Hippocampal formation (tissue), 2 donors: ENCODE measurements at places on chromosomes 16 and 17.

DNA sequence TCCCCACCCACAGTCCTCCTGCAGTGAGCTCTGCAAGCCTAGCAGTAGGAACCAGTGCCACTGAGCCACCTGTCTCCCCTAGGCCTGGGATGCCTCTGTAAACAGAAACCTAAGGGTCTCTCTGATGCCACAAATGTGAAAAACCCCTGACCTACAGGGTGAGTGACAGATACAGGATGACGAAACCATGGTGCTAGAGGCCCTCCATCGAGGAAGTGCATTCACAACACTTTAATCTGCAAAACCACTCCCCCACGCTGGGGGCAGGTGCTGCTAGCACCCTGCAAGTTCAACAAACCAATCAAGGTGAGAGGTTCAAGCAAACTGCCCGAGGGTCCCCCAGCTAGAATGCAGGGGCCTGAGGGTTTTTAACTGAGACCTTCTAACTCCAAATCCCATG, 59.5 kb downstream of the CDYL2 start:
- no peak for DNase-seq

DNA sequence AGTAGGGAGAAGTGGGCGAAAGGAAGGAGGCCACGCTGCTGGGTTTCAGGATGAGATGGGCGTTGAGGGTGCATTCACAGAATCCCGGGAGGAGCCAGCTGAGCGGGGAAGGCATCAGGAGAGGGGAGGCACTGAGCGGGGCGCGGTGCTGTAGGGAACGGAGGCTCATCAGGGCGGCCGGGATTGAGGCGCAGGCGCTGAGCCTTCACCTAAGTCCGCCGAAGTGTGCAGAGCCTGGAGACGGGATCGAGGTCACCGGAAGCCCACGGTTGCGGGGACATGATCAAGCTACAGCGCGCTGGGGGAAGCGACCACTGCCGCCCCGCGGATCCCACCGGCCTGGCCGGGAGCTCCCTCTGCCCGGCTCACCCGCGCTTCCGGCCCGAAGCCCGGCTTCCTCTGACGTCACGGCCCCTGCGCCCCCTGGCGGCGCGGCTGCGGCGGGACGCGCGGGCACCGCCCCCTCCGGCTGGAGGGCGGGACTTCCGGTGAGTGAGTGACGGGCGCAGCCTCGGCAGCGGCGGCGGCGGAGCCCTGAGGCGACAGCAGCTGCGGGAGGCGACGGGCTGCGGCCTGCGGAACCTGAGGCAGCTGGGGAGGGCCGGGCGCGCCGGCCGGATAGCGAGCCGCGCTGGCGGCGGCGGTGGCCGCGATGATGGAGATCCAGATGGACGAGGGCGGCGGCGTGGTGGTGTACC, at the start of gene MAPK8IP3:
MAPK8IP3 (plus strand) TSS at position 508 of the 698 bp plus-strand sequence; CDS start at position 653, 145 bp downstream.
- DNase-seq: peak; percentile 88

DNA sequence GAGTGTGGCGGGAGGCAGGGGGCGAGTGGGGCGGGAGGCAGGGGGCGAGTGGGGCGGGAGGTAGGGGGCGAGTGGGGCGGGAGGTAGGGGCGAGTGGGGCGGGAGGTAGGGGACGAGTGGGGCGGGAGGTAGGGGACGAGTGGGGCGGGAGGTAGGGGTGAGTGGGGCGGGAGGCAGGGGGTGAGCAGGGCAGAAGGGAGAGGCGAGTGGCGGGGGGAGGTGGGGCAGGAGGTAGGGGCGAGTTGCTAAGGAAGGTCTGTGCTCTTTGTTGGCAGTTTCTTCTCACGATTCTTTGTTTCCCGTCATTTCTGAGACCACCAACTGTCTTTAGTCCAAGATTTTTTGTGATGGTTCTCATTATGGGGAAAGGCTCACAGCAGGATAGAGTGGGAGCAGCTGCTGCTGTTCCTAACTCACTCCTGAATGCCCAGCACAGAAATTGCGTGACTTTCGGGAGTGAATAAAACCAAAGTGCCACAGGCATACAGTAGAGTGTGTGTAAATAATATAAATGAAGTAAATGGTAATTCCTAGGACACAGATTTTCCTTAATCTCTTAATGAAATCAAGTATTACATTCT, 44.7 kb downstream of the COG7 start:
- DNase-seq: no peak

GRCh38 chr16:88940862-88941817, 35.9 kb downstream of the CBFA2T3 start:
- DNase-seq: no peak

- DNase-seq: peak; percentile 21
Measured at GRCh38 chr16:50372611-50373344, 4.0 kb upstream of the BRD7 start.

DNA sequence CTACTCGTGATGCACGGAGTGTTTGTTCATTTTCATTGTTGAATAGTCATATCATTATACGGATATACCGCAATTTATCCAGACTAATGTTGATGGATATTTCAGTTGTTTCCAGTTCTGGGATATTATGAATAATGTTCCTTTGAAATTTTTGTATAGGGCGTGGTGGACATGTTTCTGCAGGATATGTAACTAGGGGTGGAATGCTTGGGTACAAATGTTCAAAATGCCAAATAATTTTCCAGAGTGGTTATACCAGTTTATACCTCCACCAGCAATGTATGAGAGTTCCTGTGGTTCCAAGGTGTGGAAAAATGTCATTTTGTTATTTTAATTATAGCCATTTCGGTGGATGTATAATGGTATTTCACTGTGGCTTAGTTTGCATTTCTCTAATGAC, 53.6 kb downstream of the NUP88 start:
- DNase-seq: no peak

DNA sequence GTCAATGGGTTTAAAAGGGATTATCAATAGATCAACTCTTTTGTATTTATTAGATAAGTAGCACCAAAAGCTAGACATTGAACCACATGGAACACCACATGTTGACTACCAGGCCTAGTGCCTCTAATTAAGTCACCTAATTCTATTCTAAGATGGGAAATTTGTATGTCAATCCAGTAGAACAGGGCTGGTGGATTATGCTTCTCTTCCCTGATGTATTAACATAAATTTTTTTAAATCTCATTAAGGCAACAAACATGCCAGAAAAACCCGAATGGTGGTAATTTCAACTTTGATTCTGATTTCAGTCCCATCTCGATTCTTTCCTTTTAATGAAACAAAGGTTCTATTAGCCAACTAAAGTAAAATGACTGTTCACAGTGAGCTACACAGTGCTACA, 92.6 kb downstream of the KANSL1 start:
- DNase-seq: no peak

GRCh38 chr16:87678618-87679017, 76.3 kb downstream of the JPH3 start:
- no peak for DNase-seq

DNA sequence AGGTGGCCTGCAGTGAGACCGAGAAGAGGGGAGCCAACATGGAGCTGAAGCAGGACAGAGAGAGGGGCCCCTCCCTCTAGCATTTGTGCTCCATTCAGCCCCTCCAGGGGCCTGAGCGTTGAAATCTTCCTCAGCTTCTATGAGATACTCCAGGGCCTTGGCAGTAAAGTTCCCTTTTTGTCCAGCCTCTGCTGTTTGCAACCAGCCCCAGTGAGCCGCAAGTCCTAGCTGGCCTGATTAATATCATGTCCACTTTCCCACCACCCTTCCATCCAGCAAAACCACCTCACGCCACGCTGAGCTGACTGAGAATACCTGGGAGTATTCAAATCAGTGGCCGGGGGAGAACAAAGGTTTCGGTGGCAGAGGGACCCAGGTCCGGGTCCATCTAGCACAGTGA, 11.7 kb upstream of the RPH3AL start:
- no peak for DNase-seq

GRCh38 chr16:85019659-85020245, 7.8 kb upstream of the KIAA0513 start:
- DNase-seq: no peak

GRCh38 chr17:76239538-76240274, 587 bp downstream of the RNF157 start:
- DNase-seq: no peak

DNA sequence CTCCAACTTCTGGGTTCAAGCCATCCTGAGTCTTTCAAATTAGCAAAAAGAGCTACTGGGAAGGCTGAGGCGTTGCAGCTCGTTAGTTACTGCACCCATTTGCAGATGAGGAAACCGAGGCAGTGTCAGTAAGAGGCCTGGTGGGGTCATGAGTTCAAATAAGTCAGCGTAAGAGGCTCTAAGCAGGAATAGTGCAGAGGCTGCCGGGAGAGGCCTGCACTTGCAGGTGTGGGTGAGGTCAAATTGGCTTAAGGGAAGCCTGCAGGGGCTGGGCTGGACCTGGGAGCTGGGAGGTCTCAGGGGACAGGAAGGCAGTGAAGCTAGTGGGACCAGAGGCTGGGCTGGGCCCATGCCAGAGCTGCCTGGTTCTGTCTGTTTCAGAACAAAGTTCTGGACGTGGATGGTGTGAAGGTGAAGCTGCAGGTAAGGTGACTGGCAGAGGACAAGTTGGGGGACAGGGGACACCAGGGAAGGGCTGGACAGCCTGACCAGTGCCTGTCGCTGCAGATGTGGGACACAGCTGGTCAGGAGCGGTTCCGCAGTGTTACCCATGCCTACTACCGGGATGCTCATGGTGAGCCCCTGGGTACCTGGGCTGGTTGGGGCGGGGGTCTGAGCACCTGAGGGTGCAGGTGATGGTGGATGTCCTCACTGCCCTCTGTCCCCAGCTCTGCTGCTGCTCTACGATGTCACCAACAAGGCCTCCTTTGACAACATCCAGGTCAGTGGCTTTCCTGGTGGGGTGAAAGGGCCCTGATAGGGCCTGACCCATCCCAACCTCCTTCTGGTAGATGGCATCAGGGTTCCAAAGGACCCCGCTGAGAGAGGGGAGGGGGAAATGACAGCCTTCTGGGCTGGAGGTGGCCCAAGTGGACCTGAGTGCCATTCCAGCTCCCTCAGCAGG, 3.0 kb downstream of the RAB26 start:
- DNase-seq: no peak

- peak; percentile 26 for DNase-seq
Measured at GRCh38 chr16:17369421-17370222, 101.1 kb downstream of the XYLT1 start.

DNA sequence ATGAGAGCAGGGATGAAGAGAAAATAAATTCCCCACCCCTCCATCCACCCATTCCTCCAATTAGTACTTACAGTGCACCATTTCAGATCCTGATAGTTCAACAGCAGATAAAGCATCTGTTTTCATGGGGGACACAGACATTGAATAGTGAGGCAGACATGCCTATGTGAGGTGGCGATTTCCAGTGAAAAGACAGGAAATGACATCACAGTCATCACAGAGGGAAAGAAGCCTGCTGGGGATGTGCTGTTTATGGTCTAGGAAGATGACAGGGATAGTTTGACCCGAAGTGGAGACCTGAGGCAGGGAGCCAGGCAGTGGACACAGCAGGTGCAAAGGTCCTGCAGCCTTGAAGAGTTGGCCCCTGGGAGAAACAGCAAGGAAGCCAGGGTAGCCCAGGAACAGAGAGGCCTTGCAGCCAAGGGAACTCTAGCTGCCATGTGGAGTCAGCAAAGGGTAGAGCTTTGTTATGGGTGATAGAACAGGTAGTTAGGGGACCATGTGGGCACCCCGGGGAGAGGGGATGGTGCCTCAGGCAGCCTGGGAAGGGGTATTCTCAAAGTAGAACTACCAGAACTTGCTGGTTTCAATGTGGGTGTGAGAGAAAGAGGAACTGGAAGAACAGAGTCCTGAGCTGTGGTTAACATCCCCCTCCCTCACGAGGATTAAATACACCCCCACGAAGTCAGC, 256.6 kb downstream of the CPPED1 start:
- DNase-seq: no peak

- no peak for DNase-seq
Measured at GRCh38 chr16:81463296-81463890, 18.8 kb downstream of the CMIP start.

DNA sequence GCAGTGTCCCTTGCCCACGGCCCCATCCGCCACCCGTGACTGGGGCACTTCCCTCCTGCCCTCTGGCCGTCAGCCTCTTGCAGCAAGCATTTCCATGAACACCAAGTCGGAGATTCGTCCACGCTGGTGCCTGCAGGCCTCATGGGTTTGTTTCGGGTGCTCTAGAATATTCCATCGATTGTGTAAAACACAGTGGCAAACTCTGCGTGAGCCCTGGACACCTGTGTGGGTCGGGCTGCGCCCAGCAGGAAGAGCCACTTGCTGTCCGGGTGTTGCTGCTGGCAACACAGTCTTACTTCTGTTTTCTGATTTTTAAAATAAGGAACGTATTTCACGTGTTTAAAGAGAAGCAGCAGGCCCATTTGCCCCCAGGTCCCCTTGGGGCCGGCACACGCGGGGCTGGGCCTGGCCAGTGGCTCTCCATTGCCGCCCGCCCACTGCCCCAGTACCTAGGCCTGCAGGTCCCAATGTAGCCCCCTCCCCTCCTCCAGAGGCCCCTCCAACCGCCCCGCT, 10.0 kb downstream of the CYBC1 start:
- DNase-seq: peak; percentile 22

- DNase-seq: no peak
Measured at GRCh38 chr17:79978548-79978855, 57.2 kb downstream of the TBC1D16 start.
